Nucleus accumbens (tissue), 56 donors: ENCODE measurements at places on chromosomes 3 and 15.

GRCh38 chr15:84840741-84841429, 23.7 kb downstream of the ALPK3 start:
- no peak for DNase-seq

- DNase-seq = no peak
These were observed 246.5 kb upstream of the LRRN1 start for GRCh38 chr3:3552761-3553160.

GRCh38 chr3:126104028-126104635, 20.2 kb upstream of the SLC41A3 start:
- no peak for DNase-seq

- DNase-seq = no peak
These were observed 562.9 kb upstream of the KCNMB2 start for GRCh38 chr3:177973241-177973840.

- no peak for DNase-seq
These were observed 81.0 kb downstream of the CDC25A start for GRCh38 chr3:48107227-48107626.

DNA sequence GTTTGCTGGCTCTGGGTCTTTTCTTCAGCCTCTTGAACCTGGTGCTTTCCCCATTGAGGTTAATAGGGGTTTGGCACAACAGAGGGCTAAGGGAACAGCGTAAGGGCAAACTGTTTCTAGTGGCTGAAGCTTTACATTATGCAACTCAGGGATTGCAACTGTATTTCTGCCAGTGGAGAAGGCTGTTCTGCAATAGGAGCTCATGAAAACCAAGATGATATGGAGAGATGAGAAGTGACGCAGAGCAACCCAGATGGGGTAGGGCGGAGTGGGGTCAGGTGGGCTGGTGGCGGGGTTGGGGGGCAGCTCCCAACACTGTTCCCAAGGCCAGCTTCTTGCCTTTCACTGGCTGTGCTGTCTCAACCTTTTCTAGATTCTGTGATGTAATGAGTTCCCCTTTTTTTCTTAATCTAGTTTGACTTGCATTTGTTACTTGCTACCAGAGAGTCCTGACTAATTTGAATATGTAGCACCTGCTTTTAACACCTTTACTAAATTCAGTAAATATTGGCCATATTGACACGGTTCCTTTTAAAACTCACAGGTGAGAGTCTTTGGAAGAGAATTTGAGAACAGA, 7.2 kb downstream of the GXYLT2 start:
- no peak for DNase-seq

GRCh38 chr3:45599984-45600650, 5.6 kb downstream of the LIMD1 start:
- DNase-seq = no peak

GRCh38 chr3:168620854-168621253, 525.1 kb upstream of the GOLIM4 start:
- DNase-seq = no peak

- no peak for DNase-seq
These were observed 3.2 kb upstream of the MME start for GRCh38 chr3:155076888-155077287.

DNA sequence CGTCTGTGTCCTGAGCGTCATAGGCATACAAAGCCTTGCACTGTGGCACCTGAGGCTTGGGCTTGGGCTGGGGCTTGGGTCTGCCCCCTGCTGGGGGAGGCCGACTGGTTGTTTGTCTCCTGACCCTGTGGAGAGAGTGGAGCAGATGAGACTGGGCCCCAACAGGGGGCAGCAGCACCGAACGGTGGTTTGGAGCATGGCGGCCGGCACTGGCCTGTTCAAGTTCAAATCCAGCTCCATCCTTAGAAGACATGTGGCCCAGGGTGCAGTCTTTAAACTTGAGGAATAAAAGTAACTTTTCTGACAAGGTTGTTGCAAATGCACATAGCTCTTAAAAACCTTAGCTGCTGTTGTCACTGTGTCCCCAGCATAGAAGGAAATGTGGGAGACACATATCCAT, 33.3 kb downstream of the CCNB2 start:
- DNase-seq = no peak

GRCh38 chr3:30577788-30578187, 28.6 kb upstream of the TGFBR2 start:
- no peak for DNase-seq

GRCh38 chr15:65329288-65329983, 25.0 kb downstream of the RNU5B-1 start:
- DNase-seq = no peak

GRCh38 chr3:68893600-68894239, 38.6 kb downstream of the TAFA4 start:
- DNase-seq = no peak

DNA sequence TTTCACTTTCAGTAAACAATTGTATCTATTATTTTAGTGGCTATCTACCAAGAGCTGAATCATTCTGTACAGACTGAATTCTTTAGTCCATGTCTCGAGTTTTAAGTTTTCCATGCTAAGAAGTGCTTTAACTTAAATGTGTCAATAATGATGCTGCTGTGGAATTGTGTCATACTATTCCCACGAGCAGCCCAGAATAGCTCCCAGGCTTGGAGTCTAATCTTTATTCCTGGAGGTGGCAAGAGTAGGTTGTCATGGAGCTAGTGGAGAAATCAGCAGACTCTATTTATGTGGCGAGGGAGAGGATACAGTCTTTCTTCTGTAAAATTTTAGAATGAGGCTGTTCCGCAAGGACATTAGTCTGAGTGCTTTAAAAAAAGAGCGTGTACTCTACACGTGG, 207.2 kb downstream of the ROBO2 start:
- DNase-seq = no peak

DNA sequence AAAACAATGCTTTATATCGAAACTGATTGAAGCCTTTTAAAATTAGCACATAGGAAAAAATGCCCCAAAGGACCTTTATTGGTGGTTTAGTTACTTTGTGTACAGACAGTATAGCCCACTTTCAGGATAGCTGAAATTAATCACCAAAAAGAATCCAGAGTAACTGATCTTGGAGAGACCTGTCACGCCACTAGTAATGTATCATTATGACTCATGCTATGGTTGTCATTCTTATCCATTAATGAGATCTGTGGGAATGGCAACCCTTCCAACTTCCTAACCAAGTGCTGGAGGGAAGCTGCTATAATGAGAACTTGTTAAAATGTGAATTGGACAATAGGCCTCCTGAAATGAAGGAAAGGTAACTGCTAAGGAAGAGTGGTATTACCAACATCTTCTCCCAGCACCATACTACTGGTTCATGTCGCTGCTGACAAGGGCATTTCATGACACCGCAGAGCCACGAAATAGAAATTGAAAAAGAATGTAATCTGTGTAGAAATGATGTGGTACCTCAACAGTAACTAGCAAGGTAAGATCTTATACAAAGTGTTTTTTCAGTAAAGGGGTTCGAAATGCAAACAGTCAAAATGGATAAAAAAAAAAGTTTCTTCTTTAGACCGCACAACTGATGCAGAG, 7.1 kb upstream of the EMC4 start:
- no peak for DNase-seq

- DNase-seq = no peak
These were observed 272 bp upstream of the SRPRB start for GRCh38 chr3:133805384-133805701.
